ENCODE measurements at places on chromosomes 3 and 15.

DNA sequence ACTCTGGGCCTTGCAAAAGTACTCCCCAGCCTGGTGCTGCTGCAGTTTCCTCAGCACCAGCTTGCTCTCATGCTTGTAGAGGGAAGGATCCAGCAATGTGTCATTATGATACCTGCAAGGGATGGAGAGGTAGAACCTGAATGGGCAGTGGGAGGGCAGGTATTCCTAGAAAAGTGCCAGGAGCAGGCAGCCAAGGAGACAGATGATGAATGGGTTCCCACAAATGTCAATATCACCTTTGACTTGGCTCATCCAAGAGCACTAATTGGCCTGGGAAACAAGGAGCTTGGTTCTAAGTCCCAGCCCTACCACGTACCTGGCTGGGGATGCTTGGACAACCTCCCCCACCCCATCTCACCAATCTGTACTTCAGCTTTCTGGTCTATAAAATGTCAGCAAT, 9.4 kb downstream of the CILP start:
- DNase-seq: no peak

GRCh38 chr15:51883271-51883837, 53.9 kb downstream of the TMOD3 start:
- no peak for DNase-seq

DNA sequence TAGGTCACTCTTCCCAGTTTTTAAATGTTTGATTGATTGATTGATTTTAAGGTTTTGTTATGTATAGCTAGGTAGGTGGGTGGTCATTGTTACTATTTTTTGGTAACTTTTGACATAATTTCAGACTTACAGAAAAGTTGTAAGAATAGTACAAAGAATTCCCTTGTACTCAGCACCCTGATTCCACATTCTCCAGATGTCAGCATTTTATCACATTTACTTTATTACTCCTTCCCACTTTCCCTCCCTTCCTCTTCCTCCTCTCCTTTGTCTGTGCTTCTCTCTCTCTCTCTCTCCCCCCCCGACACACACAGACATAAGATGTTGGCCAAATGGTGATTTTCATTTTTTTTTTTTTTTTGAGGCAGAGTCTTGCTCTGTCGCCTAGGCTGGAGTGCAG, 14.8 kb downstream of the IDH3A start:
- DNase-seq: no peak

- no peak for DNase-seq
Measured at GRCh38 chr15:69484837-69485236, 32.2 kb downstream of the RPLP1 start.

Data from NB4 (cell line).